ENCODE measurements at places on chromosomes 4 and X.

GRCh38 chrX:52553995-52554642 is 37.3 kb upstream of the XAGE1B start:
- no peak for DNase-seq

- peak; percentile 72 for DNase-seq
Observed at GRCh38 chr4:1711571-1712215, 426 bp downstream of the SLBP start.

DNA sequence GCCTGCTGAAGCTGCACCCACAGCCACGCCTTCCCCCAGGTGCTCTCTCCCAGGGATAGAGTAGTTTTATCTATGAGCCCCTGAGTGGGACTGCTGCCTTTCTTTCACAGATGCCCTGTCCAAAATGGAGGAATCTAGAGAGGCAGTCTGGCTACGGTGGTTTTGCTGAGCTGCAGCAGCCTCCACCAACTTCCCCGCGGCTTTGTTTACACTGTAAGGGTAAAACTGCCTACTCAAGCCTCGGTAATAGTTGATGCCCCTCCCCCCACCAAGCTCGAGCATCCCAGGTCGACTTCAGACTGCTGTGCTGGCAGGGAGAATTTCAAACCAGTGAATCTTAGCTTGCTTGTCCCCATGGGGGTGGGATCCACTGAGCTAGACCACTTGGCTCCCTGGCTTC is 84.5 kb downstream of the PRKG2 start:
- no peak for DNase-seq

DNA sequence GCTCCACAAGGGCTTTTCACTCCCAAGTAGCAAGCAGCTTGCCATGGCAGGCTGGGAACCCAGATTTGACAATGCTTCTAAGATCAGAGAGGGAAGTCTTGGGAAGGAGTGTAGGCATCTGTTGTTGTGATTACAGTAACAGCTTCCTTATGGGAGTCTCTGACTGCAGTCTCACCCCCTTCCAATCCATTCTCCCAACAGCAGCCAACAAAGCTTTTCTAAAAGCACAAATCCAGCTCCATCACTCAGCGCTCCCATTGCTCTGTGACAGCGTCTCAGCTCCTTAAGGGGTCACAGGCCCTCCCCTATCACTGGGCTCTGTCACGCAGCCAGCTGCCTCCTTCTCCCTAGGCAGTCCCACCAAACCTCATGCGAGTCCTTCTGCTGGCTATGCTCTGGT is 7.1 kb downstream of the IGFBP7 start:
- no peak for DNase-seq

- peak; percentile 80 for DNase-seq
Observed at GRCh38 chrX:118603981-118604380, 108.4 kb downstream of the DOCK11 start.

DNA sequence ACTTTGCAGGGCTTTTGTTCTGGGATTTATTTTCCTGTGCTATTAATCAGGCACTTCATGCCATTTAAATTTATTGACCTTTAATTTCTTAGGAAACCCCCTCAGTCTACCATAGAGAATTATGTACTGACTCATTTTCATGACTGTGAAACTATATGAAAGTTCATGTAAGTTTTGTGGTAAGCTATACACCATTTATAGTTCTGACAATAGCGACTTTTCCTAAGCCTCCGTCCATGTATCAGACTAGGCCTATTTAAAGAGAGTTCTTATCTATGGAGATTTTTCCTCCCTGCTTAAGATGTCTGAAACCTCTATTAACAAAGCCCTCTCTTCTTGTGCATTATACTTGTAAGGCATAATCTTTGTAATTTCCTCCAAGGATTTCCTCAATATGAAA is 111.6 kb downstream of the AFF2 start:
- DNase-seq, result no peak

DNA sequence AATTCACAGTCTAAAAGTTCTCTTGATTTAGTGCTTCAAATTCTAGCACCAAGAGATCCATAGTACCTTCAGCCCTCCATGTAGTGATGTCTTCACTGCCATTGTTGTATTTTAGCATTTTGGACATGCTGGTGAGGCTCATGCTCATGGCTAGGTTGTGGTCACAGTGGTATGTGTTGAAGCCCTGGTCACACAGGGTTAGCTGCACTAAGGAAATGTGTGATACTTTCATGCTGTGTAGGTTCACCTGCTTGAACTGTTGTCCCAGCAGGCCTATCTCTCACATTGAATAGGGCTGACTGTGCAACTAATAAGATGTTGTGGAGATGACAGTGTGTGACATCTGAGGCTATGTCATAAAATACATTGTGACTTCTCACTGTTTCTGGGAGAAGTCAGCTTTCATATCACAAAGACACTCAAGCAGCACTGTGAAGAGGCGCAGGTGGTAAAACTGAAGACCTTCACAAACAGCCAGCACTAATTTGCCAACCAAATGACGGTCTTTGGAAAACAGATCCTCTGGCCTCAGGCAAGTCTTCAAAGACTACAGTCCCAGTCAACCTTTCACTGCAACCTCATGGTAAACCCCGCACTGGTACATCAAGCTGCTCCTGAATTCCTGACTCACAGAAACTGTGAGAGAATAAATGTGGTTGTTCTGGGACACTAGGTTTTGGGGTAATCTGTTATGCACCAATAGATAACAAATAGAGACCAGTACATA is 17.4 kb upstream of the ADH4 start:
- DNase-seq, result no peak

GRCh38 chr4:94758700-94759399 is 1.1 kb downstream of the BMPR1B start:
- peak; percentile 81 for DNase-seq

- DNase-seq, result no peak
Observed at GRCh38 chr4:141786946-141787345, 150.6 kb downstream of the IL15 start.

DNA sequence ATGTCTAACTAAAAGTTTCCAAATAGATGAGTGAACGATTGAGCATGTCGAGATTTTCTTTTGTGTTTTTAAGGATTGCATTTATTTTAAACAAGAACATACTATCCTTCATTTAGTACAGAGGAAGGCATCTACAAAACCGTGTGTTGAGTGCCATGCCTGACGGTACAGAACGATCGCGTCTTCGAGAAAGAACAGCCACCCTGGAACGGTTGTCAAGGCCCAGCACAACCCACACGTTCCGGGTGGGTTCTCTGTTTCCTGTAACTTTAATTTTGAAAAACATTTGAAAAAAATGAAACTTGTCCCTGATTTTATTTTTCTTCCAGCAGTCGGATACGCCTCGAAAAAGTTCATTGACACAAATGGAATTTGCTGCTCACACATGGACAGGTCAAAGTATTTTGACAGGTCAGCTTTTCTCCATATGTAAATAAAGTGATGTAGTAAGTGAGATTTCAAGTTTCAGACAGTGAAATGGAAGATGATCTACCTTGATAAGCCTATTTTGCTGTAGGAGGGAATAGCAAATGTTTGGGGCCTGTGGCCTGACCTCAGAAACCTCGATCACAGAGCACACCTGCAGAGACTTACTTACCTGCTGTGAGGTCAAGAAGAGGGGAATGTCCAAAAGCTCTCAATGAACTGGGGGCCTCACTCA is 24.4 kb upstream of the CYP4V2 start:
- DNase-seq, result no peak

DNA sequence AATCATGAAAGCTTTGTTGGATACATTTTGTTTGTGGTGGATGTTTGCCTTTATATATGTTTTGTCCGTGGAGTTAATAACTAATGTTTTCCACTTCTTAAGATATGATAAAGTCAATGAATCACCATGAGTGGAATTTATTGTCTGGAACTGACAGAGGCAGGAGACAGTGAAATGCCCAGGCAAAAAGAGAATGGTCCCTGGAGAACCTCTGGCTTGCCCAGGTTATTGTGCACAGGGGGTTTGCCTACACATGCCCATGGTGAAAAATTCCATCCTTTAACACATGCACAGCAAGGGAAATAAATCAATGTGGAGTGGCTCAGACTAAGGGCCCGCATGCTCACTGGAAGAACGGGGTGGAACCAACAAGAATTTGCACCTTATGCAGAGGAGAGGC is 964.3 kb upstream of the GRIA3 start:
- DNase-seq, result no peak

DNA sequence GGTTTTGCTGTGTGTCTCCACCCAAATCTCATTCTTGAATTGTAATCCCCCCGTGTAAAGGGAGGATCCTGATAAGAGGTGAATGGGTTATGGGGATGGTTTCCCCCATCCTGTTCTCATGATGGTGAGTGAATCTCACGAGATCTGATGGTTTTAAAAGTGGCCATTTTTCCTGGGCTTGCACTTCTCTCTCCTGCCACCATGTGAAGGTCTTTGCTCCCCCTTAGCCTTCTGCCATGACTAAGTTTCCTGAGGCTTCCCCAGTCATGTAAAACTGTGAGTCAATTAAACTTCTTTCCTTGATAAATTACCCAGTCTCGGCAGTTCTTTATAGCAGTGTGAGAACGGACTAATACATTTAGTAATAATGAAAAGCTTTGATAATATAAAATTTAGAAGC is 46.9 kb downstream of the ANTXR2 start:
- no peak for DNase-seq
